ENCODE measurements at places on chromosomes 1 and 21. TPM values are rescaled to one million over a fixed set of nuclear protein-coding genes. Genes with fewer than 3 reads are reported as not detected.

CELA2A gene
- not detected for total RNA-seq

DNA sequence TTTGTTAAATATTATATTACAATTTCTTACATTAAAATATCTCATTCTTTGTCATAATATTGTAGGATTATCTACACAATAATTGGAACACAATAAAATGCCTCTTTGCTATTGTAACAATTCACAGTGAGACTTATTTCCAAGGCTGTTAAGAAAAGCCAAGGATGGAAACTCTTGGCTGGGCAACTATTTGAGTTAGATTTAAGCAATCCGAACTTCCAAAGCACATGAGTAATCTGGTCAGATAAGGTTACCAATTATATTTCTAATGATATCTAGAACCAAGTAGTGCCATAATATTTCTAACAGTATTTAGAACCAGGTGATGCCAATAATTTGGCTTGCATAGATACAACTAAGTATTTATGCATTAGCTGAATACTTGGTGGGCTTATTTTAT is 154.7 kb upstream of the KCNK2 start:
- DNase-seq, result no peak

DNA sequence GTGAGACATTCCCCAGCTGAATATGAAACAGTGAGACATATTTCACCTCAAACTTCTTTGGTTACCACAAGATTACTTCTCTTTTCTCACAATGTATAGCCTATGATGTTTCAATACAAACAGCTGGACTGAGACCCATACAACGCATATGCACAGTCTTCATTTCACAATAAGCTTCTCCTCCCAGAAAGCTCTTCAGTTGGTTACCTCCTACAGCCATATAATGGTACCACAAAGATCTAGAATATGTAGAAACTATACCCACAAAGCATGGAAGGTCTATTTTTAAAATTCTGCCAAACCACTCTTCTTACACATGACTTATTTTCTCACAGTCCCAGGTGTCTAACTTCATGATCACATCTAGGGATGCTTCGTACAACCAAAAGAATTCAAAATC is 70.8 kb downstream of the JAK1 start:
- no peak for DNase-seq

- DNase-seq, result no peak
These were observed 24.0 kb downstream of the TENT5C start for GRCh38 chr1:117629625-117630422.

DNA sequence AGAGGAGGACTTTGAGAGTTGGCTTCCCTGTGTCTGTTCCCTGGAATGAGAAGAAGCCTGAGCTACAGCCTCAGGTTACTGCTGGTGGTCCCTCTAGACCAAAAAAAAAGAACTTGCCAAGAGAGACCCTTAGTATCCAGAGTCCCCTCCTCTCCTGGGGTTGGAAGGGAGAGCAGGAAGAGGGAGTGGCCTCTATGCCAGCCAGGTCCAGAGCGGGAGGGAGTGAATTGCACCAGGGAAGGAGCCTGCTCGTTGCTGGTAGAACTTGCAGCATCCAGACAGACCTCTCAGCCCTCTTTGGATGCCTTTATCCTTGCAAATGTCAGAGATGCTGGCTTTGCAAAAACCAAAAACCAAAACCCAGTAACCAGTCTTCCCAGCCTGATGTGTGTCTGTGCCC is 491.3 kb upstream of the VAMP3 start:
- no peak for DNase-seq

DNA sequence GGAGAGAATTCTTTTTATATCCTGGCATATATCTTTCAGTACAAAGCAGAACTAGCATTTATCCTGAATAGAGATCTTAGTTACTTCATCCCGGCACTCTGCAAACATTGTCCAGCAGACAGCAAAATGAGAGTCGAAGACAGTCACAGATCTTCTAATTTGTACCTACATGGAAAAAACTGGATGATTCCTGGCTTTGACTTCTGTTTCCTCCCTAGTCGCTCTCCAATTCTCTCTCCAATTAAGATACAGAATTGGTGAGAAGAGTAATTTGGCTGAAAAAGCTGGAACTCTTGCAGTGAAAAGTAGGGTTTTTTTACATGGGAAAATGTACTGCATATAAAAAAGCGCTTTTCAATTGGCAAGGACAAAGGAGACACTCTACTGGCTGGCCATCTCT is 151.1 kb upstream of the C8B start:
- no peak for DNase-seq
